ENCODE measurements at places on chromosomes 13 and 19. TPM values are rescaled to one million over a fixed set of nuclear protein-coding genes. Genes with fewer than 3 reads are reported as not detected.

HSH2D gene
- 23.5 TPM for total RNA-seq

TSKS gene
- total RNA-seq: 0.81 TPM

ZNF677 gene
- total RNA-seq: 8.7 TPM

DNA sequence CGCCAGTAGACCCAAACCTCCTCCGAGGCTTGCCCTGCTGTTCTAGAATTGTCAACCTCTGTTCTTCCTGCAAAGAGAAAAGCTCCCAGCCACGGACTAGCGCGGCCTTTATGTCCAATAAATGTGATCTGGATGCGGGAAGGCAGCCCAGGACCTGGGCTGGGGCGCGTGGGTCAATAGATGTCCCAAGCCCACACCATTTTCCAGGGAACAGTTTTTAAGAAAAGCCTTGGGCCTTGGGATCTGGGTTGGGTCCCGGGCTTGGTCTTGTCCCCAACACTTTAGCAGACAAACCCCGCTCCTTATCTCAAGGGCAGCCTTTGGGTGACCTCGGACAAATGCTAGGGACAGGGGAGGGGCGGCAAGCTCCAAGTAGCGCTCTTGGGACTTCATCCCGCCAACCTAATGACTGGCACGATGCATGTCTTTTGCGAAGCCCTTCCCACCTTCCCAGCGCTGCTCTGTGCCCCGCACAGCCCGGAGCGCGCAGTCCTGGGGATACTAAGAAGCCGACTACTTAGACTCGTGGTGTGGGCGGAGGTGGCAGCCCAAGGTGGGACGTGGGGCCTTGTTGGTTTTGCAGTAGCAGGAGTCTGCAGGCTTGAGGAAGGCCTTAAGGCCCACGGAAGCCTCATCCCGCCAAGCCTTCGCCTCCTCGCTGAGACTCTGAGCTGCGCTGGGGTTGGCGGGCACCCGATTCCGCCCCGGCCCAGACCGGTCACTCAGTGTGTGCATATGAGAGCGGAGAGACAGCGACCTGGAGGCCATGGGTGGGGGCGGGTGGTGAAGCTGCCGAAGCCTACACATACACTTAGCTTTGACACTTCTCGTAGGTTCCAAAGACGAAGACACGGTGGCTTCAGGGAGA, 10.8 kb downstream of the SOX21 start:
- no peak for DNase-seq

- DNase-seq: no peak
Observed at GRCh38 chr13:67120872-67121531, 109.1 kb downstream of the PCDH9 start.

DNA sequence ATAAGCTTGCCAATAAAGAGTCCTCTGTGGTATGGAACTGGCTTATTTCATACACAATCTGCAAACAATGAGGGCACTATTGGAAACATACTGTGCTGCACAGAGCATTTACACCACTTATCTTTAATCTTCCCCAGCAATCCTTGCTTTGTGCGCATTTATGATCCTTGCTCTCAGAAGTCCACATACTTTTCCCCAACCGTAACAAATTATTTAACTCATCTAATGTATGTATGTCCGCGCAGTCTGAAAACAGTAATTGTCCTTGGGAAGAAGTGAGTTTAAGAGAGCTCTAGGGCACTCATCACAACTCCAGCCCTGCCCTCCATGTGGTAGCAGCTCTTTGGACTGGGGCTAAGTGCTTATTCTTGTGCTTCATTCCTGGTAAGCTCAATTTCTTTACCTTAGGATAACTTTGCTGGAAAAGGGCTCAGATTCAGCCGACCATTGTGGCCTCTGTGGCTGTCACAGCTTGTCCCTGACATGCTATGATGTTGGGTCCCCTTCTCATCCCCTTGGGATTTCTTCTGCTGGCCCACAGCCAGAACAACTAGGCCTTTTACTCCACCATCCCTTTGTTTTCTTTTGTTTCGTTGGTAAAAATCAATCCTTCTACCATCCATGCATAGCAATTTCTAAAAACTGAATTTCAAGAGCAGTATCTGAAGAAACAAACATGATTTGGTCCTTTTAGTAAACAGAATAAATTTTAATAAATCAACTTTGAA, 152.7 kb downstream of the TNFRSF19 start:
- no peak for DNase-seq

Measured in activated CD8-positive, alpha-beta T cell treated with anti-CD3 and anti-CD28 coated beads for 36 hours (primary cell).